ENCODE measurements at places on chromosomes 2 and 18.

DNA sequence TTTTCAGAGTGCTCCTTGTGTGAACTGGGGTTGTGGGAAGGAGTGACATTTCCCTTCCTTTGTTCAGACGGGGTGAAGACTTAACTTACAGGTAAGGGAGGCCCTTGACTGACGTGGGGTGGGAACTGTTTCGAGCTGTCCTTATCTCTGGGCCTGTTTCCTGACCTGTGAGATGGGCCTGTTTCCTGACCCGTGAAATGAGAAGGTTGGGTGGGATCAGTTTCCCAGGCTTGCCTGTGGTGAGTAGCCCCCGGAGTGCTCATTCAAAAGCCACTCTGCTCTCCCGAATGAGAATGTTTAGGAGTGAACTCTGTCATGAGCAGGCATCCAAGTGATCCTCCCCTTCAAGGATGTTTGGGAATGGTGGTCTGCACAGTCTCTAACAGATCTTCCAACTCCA lies 4.1 kb upstream of the LYPD6B start:
- no peak for DNase-seq

- DNase-seq, result no peak
Measured at GRCh38 chr2:96111823-96112500, 4.4 kb downstream of the ADRA2B start.

- DNase-seq, result no peak
Measured at GRCh38 chr2:55454121-55454520, 34.5 kb upstream of the CCDC88A start.

DNA sequence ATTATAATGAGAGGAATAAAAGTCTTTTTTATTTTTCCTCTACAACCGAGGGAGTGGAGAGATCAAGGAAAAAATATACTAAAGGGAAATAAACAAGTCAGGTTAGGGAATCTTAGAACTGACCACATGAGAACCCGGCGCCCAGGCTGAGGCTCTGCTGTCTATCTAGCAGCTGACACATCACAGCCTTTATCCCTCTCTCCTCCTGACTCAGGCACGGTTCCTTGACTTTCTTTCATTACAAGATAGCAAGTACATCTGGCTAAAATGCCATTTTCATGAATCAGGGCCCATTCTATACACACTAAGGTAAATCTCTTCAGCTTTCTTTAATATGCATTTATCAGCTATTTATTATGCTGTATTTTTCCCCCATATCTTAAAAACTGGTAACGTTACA lies 296.0 kb downstream of the TMX3 start:
- no peak for DNase-seq

- peak; percentile 51 for DNase-seq
Measured at GRCh38 chr2:68653538-68653982, 10.2 kb downstream of the PROKR1 start.

DNA sequence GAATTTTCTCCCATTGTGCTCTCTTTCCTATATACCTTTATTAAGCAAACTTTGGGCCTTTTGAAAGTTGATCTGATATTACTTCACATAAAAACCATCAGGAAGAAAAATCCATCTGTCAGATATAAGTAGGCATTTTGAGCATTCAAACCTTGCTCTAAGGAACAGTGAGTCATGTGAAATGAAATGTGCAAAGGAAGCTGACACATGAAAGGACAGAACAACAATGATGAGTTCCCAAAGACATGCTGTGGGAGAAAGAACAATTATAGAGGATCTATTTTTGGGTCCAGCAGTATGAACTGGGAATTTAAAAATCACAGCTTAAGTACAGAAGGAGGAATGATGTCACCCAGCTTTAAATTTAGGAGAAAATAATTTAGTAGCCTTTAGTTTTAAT lies 18.1 kb downstream of the CALCRL start:
- DNase-seq, result no peak

DNA sequence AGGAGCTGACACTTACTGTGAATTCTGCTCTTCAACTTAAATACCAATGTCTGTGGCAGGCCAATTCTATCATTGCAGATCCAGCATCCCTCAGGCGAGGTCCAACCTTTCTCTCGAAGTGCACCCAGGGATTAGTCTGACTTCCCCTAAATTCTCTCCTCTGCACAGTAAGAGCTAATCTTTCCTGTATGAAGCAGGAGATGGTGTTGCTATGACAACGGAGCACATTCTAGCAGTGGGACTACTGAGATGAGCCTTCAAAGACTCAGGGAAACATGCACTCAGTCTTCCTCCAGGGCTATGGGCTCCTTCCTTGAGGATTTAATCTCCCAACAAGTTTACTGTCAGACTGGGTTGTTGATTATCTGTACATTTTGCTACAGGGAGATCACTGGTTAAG lies 176.3 kb downstream of the NOL4 start:
- DNase-seq, result no peak

- DNase-seq, result no peak
Measured at GRCh38 chr2:66186537-66186936, 248.4 kb upstream of the MEIS1 start.

DNA sequence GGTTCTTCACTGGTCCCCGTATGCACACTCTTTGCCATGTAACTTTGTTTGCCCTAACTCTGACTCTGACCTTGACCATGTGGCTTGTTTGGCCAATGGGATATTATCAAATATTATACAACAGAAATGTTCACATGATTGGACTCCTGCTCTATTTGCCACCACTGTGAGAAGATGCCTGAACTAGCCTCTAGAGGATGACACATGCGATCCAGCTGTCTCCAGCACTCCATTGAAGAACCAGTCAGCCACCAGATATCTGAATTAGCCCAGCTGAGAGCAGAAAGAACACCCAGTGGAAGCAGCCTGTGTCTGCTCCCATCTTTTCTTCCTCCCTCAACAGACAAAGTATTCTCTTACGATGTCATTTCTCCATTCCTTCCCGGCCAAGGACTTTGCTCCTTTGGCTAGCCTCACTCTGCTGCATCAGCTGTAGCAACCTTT lies 412.1 kb downstream of the IRS1 start:
- no peak for DNase-seq

DNA sequence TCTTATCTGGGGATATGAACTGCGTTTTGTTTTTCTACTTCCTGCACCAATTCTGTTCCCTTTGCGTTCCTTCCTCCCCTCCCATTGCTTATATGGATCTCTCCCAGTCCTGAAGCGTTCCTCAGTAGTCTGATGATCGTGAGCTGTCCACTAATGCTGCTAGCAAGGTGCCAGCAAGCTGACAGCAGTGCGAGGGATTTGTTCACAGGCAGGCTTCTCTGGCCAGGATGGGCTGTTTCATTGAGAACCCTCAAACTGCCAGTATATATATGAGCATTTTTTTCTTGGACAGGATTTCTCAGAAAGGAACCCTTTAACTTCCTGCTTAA lies 40.1 kb downstream of the GTF3C3 start:
- no peak for DNase-seq

DNA sequence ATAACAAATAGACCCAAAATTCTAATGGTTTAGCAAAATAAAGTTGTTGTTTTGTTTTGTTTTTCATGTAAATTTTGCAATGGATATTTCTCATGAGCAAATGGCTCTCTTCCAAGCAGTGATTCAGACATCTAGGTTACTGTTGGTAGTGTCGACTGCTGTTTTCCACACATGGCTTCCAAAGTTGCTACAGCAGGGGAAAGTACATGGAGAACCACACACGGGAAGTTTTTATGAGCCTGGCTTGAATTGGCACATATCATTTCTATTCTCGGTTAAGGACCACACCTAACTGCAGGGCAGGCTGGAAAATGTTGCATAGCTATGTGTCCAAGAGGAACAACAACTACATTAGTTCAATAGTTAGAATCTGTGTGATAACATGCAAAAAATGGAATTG lies 262.1 kb downstream of the GALNT13 start:
- DNase-seq, result no peak

Measured in stimulated activated CD4-positive, alpha-beta T cell treated with anti-CD3 and anti-CD28 coated beads, Interleukin-1b, Interleukin-23, amount 100 ng/mL, for 48 hours (primary cell).